NCI-H1417 treated with DMSO at 0.1 percent for 48 hours (cell line): ENCODE measurements at places on chromosomes 16 and 17.

DNA sequence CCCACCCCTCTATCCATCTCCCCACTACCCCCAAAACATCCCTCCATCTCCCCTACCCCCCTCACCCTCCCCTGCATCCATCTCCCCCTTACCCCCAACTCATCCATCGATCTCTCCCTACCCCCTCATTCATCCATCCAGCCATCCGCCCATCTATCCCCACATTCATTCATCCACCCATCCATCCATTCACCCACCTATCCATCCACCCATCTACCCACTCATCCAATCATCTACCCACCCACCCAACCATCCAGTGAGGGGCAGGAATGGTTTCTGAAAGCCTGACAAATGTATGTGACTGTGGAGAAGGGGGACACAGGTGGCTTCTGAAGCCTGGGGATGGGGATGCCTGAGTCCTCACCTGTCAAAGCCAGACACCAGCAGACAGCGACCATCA lies 8.8 kb upstream of the PAM16 start:
- no peak for DNase-seq

DNA sequence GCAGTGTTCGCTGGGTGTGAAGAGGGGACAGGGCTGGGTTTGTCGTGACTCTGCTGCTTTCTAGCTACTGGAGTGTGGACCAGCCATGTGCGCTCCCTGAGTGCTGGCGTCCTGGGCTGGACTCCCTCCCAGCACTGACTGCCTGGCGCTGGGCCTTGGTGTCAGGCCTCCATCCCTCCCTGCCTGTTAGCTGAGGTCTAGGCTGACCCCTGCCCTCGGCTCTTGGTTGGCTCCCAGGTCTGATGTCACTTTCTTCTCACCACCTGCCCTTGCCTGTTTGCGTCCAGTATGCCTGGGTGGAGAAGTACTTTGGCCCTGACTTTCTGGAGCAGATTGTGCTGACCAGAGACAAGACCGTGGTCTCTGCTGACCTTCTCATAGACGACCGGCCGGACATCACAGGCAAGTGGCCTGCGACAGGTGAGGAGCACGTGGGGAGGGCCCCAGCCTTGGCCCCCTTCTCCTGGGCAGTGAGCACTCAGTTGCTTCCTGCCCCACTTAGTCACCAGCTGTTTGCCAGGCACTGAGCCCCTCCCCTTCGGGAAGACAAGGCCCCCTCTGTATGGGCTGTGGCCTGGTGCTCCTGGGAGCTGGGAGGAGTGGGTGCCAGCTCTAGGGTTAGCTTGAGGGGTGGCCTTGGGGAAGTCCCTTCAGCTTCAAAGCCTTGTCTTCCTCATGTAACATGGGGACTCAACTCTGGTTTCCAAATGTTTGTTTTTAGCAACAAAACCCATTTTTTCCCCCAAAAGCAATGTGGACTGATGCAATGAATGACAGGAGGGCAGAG lies 41.5 kb downstream of the NT5M start:
- DNase-seq, result no peak

GRCh38 chr17:71855010-71855409 lies 265.8 kb upstream of the SOX9 start:
- peak; percentile 54 for DNase-seq

GRCh38 chr17:43169561-43170139 lies 1.4 kb upstream of the NBR1 start:
- DNase-seq, result no peak
